ENCODE measurements at places on chromosomes 2 and 18.

GRCh38 chr2:240196716-240197461 is 56.4 kb upstream of the OTOS start:
- no peak for DNase-seq

GRCh38 chr18:35164133-35164532 is 76.7 kb upstream of the ZNF397 start:
- DNase-seq, result no peak

DNA sequence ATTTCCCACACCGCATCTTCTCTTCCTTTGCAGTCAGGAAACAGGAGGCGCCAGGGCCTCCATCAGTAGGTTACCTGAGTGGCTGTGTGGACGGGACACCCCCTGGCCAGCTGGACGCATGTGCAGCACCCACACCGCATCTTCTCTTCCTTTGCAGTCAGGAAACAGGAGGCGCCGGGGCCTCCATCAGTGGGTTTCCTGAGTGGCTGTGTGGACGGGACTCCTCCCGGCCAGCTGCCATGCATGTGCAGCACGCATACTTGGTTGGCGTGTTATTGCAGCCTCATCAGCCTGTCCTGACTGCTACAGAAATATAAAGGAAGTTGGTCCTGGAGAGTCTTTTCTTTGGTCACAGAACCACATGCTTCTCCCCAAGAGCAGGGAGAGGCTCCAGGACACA is 74.6 kb downstream of the DCDC2C start:
- DNase-seq, result no peak

GRCh38 chr2:15160201-15160991 is 400.7 kb downstream of the NBAS start:
- DNase-seq, result no peak

- no peak for DNase-seq
These were observed 91.7 kb downstream of the NUP35 start for GRCh38 chr2:183215917-183216316.

GRCh38 chr2:18900691-18901141 is 311.3 kb upstream of the NT5C1B start:
- DNase-seq, result no peak

- DNase-seq, result no peak
These were observed 1.7 kb downstream of the RBMS1 start for GRCh38 chr2:160491911-160492371.

DNA sequence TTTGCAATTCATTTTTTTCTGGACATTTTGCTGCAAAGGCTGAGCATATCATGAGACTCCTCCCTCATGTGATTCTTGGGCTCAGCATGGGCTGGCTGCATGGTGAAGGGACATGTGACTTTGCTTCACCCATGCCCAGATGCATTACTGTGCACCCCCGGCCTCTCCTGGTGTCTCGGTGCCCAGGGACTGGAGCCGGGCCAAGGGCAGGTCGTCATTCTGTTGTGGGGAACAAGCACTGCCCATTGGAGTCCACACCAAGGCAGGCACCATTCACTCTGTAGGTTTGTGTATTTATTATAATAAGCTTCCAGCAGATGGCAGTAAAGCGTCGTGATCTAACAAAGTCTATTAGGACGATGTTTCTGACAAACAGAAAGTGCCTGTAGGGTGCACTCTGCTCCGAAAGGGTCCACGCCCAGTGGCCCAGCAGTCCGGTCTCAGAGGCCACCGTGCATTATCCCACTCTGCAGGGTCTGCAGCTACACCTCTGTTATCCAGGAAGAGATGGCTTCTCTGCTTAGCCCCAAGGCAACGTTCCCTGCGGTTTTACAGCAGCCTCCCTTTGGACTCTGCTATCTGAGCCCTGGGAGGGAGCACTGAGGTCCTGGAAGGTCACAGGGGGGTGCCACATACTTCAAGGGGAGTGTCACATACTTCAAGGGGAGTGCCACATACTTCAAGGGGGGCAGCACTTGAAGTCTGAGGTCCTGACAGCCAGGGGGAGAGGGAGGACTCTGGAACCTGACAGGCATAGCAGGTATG is 219.6 kb downstream of the TSN start:
- DNase-seq, result peak; percentile 69

- DNase-seq, result no peak
These were observed 18.6 kb upstream of the KCNG2 start for GRCh38 chr18:79779021-79779699.

GRCh38 chr2:98685930-98686887 is 44.7 kb downstream of the MGAT4A start:
- DNase-seq, result no peak

DNA sequence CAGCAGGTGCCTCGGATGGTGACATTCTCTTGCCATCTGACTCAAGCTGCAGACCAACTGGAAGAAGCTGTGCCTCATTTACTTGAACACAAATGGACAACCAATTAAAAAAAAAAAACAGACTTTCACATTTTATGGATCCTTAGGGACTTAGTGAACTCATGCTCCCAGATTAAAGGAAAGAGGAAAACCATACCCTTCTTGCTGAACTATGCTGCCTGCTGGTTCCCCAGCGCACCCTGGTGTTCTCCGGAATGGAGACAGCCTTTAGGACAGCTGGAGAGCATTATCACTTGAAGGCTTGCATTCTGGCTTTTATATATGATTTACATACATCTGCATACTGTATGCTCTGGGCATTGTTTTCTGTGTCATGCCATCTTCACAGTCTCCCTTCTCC is 370.7 kb downstream of the SLC4A3 start:
- peak; percentile 39 for DNase-seq

Measured in NCI-H2171 (cell line).